ENCODE measurements at places on chromosomes 4 and X. TPM values are rescaled to one million over a fixed set of nuclear protein-coding genes. Genes with fewer than 3 reads are reported as not detected.

The SMARCA5 gene
- 61.2 TPM for total RNA-seq

The MAN2B2 gene
- 18.0 TPM for total RNA-seq

The MEPE gene
- not detected for total RNA-seq

- DNase-seq, result no peak
Observed at GRCh38 chr4:86688026-86688425, 93.9 kb downstream of the PTPN13 start.

- no peak for DNase-seq
Observed at GRCh38 chr4:4480685-4481398, 61.0 kb downstream of the STX18 start.

DNA sequence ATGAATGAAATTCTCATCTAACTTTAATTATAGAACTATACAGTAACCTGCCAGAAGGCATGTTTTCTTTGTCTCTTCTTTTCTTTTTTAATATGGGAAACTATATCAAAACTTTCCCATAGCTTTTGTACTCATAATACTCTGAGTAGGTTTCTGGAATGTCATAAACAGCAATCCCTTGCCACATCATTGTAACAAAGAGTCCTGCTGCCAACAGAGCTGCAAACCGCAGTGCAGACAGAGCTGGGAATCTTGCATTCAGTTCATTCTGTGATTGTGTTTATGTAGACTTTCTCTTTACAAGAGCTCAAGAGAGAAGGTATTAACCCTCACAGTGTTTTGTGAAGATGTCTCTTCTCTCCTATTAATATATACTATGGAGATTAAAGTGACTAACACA is 304.4 kb upstream of the SLIT2 start:
- DNase-seq, result no peak

DNA sequence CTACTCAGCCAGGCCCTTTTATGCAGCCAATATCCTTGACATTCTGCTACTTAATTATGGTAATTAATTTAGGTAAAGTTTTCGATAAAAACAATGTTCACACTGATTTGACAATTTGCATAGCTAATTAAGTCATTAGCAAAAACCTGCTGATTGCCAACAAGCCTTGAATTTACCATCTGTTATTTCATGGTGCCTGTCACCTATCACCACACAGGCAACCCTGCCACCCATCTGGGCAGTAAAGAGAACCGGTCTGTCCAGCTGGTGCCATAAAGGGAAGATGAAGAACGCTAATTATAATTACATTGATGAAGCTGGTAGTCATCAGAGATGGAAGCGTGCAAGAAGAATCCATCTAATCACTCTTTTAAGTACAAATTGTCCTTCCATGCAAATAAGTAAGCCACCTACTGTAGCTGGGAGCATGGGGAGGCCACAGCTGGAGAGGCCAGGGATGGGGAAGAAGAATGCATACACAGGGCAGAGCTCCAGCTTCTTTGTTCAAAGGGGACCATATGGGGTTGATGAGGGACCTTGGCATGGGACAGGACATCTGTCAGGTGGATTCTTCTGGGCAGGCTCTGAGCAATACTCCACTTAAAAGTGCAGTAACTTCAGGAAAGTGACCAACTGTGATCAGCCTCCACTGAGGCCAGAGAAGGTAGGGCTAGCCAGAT is 277.3 kb upstream of the TAPT1 start:
- DNase-seq, result no peak

All from HCT116 (cell line).